COR-L47 (cell line): ENCODE measurements at places on chromosomes 2 and 18.

DNA sequence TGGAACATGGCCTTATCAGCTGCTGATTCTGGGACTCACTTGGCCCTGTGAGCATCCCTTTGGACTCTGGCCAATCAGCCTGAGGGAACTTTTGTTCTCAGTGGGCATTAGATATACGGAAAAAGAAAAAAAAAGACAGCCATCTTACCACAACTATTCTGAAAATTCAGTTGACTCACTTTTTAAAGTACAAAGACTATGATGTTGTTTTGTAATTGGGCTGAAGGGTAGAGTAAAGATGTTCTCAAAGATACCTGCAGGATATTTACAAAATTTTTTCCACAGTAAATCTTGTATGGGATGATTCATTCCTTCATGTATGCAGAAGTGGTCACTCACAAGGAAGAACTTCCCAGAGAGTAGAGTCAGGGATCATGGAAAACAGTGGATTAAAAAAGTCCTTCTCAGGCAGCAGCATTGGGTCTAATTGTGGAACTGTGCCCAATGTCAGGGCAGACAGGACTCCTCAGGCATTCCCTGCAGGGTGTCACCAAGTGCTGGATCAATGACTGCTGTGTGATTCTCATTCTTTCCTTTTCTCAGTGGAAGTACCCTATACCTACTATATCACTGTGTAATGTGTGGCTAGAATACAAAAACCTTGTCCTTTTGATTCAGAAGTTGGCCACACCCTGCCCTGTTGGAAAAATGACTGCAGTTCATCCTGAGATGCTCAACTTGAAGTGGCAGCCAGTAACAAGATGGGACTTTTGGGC lies 35.4 kb downstream of the SULT1C4 start:
- no peak for DNase-seq

DNA sequence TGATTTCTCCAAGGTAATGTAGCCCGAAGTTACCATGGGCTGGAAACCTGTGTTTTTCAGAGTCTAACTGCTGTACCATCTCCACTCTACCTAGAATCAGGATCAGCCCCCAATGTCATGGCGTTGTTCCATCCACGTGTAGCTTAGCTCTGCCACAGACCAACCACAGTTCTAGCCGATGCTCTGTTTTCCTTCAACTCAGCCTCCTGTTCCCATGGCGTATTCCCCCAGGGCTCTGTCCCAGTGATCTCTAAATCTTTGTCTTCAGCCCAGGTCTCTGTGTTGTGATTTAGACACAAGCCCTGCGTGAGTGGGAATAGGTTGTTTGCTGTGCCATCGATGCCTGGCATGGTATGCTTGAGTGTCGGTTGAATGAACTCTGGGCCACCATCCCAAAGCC lies 53.4 kb downstream of the LPIN1 start:
- DNase-seq, result no peak

- DNase-seq, result no peak
Observed at GRCh38 chr2:152562198-152562884, 154.9 kb downstream of the PRPF40A start.

GRCh38 chr18:57889841-57890240 lies 86.7 kb upstream of the ATP8B1 start:
- DNase-seq, result no peak

DNA sequence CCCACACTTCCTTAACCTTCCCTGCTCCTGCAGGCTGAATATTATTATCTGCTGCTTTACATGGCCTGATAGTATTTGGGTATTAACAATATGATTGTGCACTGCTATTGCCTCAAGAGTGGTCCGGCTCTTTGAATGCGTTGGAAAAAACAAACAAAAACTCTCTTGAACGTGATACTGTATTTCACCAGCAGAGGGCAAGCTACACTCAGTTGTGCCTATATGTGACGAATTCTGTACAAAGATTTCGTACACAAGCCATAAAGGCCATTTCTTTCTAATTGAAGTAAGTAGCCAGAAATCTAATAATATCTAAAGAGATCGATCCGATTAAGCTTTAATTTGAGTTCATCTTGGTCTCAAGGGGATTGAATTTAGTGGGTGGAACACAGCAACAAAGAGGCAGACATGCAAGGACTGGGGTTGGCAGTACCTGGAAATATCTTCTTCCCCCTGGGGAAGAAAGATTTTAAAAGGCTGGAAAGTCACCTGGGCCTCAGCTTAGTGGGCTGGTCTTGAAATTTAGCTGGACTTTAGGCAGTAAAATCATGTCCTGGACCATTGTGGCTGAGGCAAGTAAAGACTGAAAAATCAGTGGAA lies 49.3 kb upstream of the RAB6D start:
- DNase-seq, result peak; percentile 45

DNA sequence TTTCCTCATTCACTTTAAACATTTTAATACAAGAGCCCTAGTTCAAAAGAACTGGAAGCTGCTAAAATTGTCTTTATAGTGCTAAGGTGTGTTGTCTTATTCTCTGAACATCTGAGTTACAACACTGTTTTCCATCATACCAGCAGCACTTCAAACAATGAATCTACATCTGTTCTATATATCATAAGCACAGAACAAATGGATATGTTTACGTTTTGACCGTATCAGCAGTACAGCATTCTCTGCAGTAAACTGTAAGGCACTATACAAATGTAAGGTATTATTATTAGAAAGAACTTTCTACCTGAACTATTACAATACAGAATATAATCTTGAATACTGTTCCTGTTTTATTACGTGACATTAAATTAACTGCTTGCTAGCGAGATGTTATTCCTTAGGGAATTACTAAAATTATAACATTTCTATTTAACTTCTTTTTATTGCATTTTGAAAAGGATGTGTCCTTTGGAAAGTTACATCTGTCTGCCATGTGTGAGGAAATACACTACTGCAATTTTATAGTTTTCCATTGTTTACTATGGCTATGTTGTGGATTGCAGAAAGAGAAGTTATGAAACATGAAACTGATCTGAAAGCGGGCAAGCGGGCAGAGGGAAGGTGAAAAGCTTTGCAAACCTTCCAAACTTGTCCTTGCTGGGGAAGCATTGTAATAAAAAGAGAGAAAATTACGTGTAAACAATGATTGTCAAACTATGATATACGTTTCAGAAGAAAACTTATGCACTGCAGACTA lies 13.7 kb downstream of the NCKAP1 start:
- DNase-seq, result no peak

DNA sequence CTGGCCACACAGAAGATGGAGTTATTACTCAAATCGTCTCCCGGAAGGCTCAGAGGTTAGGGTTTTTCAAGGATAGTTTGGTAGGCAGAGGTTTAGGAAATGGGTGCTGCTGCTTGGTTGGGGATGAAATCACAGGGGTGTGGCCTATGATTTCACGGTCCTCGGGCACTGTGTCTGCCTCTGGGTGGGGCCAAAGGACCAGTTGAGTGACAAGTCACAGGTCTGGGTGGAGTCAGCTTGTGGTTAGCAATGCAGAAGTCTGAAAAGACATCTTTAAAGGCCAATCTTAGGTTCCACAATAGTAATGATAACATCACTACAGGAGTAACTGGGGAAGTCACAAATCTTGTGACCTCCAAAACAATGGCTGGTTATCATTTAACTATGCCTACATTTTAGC lies 387.8 kb downstream of the ZNF521 start:
- DNase-seq, result peak; percentile 6

DNA sequence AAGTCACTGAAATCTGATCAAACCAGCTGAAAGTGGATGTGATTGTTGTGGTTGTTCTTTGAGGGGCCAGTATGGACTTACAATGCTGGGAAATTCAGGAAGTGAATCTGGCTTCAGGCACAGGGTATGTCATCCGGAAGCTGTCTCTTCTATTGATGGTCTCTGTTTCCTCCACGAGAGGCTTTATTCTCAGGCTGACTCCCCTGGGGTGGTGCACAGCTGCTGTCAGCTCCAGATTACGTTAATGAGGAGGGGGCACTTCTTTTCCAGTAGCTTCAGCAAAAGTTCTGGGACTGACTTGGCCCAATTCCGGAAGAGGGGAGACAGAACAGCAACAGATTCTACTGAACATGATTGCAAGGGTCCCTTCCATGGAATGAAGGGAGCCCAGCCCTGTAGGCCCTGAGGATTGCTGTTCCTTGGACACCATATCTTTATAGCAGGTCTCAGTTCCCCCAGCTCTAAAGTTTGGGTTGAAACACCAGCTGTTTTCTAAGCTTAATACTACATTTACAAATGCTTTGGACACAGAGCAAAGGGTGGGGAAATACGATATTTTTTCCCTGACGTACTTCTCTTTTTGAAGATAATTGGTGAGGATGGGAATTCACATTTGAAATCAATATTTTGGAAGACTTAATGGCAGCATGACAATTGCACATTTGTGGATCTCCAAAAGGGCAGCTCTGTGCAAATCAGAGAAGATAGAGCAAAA lies 400.9 kb downstream of the TSN start:
- DNase-seq, result no peak

GRCh38 chr2:136334967-136335366 lies 217.0 kb upstream of the CXCR4 start:
- no peak for DNase-seq

DNA sequence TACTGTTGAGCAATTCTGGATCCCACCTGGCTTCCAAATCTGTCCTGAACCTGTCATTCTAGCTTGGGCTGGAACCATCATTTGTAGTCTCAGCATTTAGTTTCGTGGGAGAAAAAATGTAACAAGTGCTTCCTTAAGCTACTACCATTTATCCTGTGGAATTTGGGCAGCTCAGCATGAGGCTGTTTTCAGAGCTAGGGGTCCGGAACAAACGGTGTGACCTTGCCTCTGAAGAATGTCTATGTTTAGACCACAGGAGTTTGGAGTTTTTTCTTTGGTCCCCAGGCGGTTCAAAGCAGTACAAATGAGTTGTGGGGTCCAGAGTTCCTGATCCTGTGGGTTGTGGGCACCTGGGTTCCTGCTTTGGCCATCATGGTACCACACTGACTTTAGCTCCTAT lies 59.1 kb upstream of the TMEM178A start:
- DNase-seq, result no peak

DNA sequence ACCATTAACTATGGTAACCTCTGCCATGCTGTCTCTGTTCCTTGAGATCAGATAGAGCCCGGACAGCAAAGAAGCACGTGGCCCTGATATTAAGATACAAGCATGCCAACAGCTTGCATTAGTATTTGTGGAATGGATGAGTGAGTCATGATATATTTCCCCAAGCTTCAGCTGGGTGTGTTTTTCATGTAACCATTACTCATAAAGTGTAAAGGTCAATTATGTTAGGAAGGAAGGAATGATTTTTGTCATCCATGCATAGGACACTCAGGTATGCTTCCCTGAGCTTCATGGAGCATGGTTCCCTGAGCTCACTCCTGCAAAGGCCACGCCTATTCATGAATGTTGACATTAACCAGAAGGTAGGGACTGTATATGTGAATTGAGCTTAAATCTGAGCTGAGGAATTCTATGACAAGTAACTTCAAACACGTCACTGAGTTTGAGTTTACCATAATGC lies 74.6 kb downstream of the ARL4C start:
- no peak for DNase-seq
